ENCODE measurements at places on chromosomes 6 and 20.
A peak's percentile ranks its signal among the peaks of the same experiment; 100 is the strongest.

DNA sequence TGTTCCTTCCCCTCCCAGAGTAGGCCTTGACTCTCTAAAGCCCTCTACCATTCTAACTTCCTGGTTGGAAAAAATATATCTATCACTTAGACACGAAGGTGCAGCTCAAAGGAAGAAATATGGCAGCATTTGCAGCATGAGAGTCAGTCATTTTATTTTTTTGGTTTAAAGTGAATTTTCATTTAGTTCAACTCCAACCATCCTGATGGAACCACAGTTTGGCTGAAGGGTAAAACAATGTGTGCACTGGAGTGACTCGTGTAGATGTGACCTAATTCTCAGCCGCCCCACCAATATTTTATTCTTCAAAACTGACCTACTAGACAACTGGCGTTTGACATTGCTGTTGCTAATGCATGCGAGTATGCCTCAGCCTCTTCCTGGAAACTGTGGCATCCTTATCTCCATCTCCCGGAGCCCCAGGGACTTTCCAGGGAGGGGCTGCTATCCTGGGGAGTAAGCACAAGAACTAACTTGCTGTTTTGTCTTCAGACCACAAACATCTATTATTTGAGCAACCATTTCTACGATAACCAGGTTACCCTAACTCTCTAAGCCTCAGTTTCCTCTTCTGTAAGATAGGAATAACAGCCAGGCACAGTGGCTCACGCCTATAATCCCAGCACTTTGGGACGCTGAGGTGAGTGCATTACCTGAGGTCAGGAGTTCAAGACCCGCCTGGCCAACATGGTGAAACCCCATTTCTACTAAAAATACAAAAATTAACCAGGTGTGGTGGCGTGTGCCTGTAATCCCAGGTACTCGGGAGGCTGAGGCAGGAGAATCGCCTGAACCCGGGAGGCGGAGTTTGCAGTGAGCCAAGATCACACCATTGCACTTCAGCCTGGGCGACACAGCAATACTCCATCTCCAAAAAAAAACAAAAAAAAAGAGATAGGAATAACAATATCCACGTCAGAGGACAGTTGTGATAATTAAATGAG lies 148.7 kb upstream of the JARID2 start:
- DNase-seq, result no peak

DNA sequence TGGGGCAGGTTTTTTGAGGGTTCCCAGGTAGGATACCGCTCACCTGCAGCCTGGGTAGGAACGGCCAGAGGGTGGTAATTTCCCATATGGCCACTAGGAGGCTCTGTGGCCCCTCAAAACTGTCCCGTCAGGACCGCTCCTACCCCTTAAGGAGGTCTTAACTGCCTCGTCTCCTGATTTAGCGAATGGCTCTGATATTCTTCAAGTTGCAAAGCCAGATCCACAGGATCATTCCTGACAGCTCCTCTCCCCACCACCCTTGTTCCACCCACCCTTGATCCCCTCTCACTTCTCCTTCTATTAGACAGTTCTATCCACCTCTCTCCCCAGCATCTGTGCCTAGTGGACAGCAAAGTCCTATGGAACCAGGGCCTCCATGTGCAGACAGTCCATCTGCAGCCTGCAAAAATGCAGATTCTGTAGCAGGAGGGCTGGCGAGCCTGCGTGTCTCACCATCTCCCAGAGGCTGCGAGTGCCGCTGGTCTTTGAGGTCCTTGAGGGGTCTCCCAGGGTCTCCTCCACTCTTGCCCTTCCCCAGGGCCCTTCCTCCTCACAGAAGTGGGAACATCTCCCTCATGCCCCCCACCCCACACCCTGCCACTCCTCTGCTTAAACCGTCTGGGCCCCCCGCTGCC lies 34.3 kb upstream of the ZBP1 start:
- peak; percentile 76 for DNase-seq

DNA sequence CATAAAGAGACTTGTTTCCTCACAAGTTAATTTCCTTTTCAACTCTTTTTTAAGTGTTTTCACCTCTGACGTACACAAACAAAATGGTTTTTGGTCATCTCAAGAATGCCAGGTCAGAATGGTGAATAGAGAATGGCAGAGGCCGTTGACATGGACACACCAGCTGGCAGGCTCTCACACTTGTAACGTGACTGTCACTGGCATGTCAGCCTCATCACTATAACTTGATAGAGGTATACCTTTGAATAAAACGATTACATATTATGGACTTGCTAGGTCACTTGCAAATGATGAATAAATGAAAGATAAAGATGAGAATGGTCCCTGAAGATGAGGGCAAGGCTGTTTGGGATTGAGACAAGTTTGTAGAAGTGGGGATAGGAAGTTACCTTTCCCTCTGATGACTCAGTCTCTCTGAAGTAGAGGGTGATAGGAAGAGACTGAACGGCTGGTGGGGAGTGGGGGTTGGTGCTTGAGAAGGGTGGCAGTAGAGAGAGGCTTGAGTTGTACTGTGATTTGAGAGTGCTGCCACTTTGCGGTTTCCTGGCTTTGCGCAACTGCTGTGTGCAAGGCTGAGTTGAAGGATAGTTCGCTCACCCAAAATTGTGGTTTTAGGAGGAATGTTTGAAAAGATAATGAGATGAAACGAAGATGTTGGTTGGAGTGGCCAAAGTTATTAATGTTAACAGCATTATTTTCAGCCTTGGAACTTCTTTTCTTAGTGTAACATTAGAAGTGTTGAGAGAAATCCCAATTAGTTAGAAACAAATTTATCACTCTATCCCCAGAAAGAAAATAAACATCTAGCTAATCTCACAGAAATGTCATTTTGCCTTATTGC lies 30.3 kb downstream of the TBPL1 start:
- DNase-seq, result no peak

DNA sequence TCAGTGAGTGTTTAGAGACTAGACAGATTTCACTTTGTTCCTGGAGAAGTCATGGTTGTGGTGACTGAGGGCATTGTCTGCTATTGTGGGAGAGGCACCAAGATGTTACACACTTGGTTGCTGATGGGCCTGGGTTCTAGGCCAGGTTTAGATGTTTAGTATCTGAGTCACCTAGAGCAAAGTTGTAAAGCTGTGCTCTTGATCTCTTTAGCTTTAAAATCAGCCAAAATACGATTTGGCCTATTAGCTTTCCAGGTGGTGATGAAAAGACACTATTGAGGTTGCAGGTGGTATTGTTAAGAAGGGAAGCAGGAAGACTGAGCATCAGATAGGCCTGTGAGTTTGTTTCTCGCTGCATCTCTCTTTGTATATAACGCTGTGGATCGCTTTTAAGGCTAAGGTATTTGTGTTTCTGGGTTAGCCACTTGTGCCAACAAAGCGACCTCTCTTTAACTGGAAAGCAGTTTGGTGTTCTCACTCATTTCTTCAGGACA lies 48.6 kb downstream of the FOXO3 start:
- DNase-seq, result no peak

DNA sequence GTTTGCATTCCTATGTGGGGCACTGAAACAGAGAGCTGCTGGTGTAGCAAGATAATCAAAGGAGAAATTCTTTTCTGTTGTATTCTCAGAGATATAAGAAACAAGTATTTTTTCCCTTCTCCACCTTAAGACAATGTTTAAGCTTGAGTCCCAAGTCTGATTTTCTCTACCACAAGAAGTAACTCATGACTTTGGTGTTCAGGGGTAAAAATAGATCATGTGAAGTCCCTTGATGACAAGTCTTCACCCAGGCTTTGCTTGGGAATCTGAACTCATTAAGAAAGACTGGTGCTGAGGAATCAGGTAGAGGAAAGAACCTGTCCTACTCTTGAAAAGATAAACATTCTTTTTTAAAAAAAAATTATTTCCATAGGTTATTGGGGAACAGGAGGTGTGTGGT lies 205.6 kb downstream of the ALDH8A1 start:
- no peak for DNase-seq

DNA sequence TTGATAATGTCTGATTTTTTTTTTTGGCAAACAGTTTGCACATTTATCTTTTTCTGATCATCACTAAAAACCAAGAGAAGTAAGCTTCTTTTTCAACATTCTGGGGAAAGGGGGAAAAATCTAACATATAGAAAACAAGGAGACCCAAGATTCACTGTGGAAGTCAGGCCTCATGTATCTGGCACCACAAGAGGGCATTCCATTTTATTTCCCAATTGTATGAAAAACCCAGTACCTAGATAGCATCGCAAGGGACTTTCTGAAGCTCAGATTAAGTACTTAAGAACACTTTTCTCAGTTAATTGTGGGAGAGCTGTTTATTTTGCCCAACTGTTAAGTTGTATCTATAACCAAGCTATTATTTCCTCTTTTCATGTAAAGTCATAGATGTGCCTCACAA lies 152.9 kb downstream of the KLHL32 start:
- no peak for DNase-seq

DNA sequence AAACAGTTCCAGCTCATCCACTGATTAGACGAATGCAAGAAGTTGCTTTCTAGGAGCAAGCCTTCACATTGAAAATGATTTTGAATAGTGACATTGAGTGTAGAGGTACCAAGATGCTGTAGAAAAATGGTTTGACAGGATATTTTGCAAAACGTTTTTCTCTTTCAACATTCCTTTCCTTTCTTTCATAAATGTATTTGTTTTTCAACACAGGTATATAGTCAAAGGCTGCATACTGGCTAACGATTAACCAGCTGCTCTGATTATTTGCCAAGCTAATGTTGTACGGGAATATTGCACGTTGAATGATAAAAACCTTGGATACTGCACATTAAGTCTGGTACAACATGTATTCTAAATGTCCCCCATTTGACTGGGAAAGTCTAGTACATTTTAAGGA lies 78.8 kb upstream of the TENT5A start:
- no peak for DNase-seq

DNA sequence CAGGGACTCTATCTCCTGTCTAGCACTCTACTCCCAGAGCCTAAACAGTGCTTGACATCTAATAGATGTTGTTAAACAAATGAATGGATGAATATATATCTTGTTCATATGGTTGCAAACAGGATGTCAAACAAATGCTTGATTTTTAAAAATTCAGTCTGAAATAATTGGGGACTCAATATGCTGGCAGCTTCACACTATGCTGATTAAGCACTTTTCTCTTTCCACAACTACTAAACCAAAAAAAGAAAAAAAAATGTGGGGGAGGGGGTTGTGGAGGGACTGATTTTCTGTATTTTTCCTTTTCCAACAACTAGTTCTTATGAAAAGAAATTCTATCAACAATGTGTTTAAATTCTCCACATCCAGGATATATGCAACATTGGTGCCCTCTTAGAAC lies 42.9 kb downstream of the SF3B5 start:
- DNase-seq, result no peak

- no peak for DNase-seq
These were observed 96.0 kb downstream of the HIVEP2 start for GRCh38 chr6:142848976-142849375.

DNA sequence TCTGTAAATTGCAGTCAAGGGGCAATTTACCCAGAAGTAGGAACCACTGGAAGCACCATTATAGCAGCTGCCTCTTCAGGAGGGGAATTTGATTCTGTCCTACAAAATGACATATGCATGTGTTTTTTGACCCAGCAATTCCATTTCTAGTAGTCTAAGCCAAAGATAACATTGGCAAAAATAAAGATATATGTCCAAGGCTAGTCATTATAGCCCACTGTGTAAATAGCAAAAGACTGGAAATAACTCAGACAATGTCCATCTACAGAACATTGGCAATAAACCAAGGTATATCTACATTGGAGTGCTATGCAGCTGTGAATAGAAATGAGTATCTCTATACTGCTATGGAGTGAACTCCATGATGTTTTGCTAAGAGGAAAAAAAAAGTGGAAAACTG lies 12.5 kb upstream of the PANK2 start:
- no peak for DNase-seq

GRCh38 chr20:1563598-1563997 lies 6.1 kb upstream of the SIRPD start:
- no peak for DNase-seq

GRCh38 chr20:20363799-20364592 lies 3.9 kb upstream of the INSM1 start:
- DNase-seq, result peak; percentile 70

- DNase-seq, result no peak
These were observed 32.7 kb upstream of the CCND3 start for GRCh38 chr6:41974281-41974825.

GRCh38 chr6:125824946-125825771 lies 34.4 kb downstream of the NCOA7 start:
- no peak for DNase-seq

DNA sequence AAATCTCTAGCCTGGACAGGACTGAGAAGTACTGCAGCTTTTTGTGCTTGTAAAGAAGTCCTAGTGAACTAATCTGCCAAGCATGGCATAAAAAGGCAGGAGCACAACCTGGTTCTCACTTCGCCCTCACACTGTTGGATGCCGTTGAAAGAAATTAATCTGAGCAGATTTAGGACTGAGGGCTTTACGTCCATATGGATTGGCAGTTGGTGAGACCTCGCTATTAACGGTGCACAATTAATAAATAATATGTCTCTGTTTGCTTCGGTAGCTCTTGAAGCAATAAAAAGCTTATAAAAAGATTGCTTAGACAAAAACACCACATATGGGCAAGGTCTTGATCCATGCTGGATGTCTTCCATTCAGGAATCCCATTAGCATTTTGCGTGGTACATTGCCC lies 185.6 kb upstream of the EPHA7 start:
- DNase-seq, result no peak

DNA sequence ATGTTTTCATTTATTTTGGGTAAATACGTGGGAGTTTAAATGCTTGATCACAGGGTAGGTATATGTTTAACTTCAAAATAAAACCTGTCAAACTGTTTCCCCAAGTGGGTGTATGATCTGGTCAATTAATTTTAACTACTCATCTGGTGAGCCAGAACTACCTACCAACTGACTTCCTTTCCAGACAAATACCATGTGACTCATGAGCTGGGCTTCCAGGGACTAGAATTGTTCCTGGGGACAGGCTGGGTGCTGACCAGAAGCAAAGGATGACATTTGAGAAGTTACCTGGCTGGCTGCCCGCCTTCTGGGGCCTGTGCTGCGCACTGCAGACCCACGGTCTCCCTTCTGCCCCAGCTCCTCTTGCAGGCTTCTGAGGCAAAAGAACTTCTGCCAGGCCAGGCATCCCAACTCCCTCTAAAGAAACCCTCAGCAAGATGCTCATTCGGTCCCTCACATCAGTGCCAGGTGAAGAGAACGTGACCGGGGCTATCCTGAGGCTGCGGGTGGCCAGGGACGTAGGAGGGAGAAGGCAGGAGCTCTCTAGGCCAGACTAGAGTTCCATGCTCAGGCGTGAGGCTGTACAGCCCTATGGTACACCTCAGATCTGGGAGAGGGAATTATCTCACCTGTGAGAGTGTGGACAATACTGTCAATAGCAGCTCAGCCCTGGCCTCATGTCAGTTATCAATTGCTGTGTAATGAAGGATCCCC lies 103.6 kb downstream of the JPH2 start:
- no peak for DNase-seq

- DNase-seq, result no peak
These were observed 6.3 kb downstream of the ZMYND8 start for GRCh38 chr20:47350181-47350550.

All from WTC11 (cell line).